ENCODE measurements at places on chromosomes 7 and 10. TPM values are rescaled to one million over a fixed set of nuclear protein-coding genes. Genes with fewer than 3 reads are reported as not detected.

The NCF1 gene
- 0.49 TPM for total RNA-seq

The TUBAL3 gene
- total RNA-seq: not detected

The SLC29A3 gene
- 8.3 TPM for total RNA-seq

DNA sequence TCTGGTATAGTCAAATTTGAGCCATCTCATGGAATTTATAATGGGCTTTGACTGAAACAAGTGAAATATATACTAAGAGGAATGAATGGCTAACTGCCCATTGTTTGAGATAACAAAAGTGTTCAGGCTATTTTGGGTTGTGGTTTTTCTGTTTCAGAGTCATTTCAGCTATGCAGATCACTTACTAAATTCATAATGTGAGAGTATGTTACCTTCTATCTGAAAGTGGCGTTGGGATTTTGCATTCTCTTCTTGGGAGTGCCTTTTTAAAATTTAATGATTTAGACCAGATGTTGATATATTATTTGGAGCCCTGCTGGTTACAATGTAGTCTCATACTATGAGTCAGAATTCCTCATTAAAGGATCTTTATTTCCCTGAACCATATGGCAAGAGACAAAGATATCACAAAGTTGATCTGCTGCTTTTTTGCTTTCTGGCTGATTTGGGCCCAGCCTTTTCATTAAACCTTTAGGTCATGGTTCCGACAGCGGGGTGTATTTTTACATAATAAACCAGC, 10.4 kb downstream of the VCL start:
- no peak for DNase-seq

DNA sequence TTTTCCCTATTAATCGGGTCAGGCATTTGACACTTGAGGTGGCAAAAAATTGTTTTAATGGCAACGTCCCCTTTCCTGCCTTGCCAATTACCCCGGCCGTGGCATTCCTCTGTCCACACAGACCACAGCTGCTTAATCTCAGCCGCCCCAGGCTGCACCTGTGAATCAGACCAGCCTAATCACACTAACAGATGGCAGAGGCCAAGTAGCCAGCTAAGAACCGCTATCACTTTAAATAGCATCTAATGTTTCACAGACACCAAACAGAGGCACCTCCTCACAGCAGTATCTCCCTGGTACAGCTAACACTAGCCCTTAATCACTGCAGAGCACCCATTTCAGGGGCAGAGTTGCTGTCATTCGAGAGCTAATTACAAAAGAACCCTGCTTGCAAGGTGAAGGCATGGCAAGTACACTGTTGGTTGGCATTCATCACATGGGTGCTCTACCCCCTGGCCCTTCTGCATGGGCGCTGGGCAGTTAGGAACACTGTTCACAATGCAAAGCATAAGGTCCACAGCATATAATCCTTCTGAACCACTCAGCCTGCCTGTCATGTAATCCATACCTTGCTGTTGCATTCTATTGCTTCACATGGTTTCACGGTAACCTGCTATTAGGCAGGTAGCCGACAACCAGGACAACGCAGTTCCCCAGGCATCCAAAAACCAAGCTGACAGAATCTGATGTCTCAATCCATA, 38.8 kb downstream of the FGFR2 start:
- no peak for DNase-seq
